SK-N-SH treated with all-trans-retinoic acid at 6 μM for 48 hours (cell line): ENCODE measurements at places on chromosomes 6 and 20.

DNA sequence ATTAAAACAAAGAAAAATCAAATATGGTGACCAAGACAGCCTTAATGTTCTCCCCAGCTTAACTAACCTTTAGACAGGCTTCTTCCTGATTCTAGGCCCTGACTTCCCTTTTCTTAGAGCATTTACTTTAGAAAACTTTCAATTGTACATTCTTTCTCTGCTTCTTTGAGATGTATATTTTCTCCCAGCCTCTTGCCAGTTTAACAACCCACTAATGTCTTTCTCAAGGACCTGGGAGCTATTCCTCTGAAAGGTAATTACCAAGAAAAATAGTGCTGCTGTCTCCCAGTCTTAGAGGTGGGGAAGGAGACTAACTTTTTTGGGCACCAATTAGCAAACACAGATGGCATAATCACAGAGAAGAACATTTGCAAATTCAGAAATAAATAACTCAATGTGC is 62.8 kb upstream of the KCNQ5 start:
- no peak for ATAC-seq

DNA sequence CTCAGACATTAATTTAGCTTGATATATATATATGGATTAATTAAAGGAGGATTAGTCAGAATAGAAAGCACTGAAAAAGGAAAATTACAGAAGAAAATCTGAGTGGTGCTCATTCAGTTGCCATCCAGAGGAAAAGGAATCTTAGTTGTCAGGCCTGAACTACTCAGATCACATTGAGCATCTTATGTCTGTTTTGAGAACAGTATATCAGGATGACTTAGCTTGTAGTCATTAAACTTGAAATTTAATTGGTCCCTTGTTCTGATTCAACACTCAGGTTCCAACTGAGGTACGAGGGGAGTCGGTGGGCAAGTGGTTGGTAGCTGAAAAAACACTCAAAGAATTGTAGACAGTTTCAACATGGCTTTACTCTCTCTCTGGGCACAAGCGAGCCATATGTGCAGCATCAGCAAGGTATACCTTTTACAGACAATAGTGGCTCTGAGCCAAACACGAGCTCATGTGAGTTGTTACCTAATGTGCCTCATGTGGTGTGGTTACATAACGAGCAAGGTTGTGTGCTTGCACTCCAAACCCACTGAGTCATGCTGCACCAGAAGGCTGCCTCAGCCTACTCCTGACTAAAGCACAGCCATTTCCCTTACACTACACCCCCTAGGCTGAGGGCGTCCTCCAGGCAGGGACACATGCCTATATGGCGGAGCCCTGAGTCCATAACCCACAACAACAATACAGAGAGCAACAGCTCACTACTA is 73.0 kb upstream of the HMGN3 start:
- ATAC-seq, result no peak

GRCh38 chr6:100721256-100721655 is 159.9 kb downstream of the ASCC3 start:
- ATAC-seq, result no peak

DNA sequence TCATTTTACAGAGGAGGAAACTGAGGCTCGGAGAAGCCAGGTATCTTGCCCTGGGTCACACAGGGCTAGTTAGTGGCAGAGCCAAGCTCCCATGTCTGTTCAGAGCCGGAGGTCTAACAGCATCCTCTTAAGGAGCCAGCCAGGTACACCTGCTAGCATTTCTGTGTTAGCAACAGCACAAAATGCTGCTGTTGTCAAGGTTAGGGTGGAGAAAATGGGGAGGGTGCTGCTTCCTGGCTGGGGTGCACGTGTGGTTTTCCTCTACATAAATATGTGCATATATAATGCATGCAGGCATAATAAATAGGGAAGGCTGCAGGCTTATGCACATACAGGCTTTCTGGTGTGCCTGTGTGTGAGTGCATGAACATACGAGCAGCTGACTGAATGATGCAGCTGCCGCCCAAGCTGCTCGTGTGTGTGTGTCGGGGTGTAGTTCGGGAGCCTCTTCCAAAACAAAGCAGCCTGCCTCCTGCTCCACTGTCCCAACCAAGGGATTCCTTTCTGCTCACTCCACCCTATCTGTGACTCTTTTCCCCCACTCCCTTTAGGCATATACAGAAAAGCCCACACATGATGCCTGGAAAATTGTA is 86.6 kb downstream of the CD40 start:
- ATAC-seq, result no peak

GRCh38 chr6:15499125-15499524 is 163.7 kb downstream of the DTNBP1 start:
- no peak for ATAC-seq

- peak; percentile 82 for ATAC-seq
These were observed 34.0 kb downstream of the NCOA6 start for GRCh38 chr20:34791289-34792020.
